ENCODE measurements at places on chromosomes 3 and 15. TPM values are rescaled to one million over a fixed set of nuclear protein-coding genes. Genes with fewer than 3 reads are reported as not detected.

DNA sequence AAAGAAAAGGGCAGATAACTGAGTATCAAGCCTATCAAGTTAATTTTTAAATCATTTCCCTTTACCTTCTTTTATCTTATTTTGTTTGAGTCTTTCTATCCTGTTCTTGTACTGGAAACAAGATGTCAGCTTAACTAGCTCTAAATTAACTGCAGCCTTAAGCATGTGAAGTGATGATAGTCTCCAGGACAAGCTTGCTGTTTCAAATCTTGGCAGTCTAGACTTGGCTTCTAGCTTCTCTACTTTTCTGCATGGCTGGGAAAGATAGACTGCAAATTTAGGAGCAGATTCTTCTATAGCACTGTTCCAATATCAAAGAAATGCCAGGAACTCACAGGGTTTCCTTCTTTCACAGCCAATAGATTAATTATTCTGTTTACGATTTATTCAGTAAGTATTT lies 1034.4 kb downstream of the TUSC7 start:
- DNase-seq, result no peak

DNA sequence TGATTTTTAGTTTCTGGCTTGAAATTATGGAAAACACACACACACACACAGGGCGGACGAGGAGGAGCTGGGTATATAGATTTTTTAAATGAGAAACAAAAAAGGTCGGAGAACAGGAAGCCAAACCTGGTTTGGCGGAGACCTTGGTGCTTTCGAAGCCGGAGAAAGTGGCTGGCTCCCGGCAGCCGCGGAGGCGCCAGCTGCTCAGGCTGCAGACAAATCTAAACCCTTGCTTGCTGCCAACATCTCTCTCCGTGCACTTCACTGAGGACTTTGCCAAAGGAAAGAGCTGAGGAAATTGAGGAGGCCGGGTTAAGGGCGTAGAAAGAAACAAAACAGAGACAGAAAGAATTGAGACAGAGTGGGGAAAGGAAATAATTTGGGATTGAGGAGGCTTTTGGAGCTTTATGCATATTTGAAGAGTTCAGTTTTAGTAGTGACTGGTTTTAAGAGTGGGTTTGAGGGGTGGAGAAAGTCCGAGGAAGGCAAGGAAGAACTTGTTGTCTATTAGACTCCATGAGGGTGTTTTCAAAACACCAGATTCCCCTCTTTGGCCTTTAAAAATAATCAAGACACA lies 2.2 kb downstream of the ZIC1 start:
- DNase-seq, result no peak

LRRC2 gene
- 5.2 TPM for total RNA-seq

DNA sequence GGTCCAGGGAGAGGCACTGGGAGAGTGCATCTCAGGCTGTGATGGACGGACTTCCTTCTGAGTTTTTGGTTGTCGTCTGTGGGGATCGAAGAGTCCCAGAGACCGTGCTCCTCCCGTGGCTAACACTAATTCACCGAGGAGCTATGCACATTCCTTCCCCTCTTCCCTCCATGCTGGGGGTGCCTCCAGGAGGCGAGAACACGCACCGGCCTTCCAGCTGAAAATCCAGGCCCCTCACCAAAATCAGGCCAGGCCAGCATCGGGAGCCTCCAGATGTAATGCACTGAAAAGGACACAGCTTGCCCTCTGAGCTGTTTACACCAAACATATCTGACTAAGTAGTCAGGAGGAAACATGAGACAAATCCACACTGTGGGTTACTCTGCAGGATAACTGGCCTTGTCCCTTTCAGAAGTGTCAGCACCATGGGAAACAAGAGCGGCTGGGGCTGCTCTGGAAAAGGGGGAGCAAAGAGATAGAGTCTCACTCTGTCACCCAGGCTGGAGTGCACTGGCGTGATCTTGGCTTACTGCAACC lies 5.5 kb downstream of the RNU5B-1 start:
- DNase-seq, result peak; percentile 72

DNA sequence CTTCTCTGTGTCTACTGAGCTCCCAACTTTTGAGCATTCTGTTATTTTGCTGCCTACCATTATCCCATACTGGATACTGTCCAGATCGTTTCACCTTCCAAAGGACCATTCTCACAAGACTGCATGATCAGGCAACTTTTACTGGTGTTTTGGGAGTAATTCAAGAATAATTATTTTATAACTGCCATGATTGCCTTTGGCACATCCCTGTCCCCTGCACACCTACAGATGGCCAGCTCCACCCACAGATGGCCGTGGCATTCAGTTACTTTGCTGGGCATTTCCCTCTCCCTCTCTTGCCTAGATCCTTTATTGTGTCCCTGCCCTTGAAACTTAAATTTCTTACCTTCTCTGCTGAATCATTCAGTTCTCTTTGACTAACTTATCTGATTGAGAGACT lies 263.9 kb downstream of the DIPK2A start:
- no peak for DNase-seq

RTP1 gene
- total RNA-seq, result not detected

- no peak for DNase-seq
Measured at GRCh38 chr3:37707428-37708372, 154.0 kb upstream of the CTDSPL start.

CCK gene
- total RNA-seq, result not detected

PPP4R2 gene
- total RNA-seq, result 62.2 TPM

DNA sequence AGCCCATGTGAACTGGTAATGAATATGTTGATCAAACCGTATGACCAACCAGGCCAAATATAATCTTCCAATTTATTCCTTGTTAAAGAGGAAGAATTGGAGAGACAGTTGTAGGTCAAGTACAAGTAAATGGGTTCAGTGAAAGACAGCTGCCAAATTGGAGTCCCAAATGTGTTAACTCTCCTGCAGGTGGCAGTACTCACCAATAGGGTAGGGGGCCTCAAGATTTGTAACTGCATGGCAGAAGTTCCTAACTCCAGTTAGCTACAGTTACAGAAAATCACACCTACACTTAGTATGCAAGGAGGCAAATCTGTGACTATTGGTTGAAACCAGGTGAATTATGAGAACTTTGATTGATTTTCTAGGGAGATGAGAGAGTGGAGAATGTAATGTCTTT lies 278.0 kb downstream of the ZBBX start:
- no peak for DNase-seq

HYAL1 gene
- 2.6 TPM for total RNA-seq
